ENCODE measurements at places on chromosomes 2 and 18. TPM values are rescaled to one million over a fixed set of nuclear protein-coding genes. Genes with fewer than 3 reads are reported as not detected.

- DNase-seq, result no peak
Measured at GRCh38 chr2:198762441-198762840, 695.3 kb downstream of the SATB2 start.

Gene FOXI3
- not detected for polyA plus RNA-seq

DNA sequence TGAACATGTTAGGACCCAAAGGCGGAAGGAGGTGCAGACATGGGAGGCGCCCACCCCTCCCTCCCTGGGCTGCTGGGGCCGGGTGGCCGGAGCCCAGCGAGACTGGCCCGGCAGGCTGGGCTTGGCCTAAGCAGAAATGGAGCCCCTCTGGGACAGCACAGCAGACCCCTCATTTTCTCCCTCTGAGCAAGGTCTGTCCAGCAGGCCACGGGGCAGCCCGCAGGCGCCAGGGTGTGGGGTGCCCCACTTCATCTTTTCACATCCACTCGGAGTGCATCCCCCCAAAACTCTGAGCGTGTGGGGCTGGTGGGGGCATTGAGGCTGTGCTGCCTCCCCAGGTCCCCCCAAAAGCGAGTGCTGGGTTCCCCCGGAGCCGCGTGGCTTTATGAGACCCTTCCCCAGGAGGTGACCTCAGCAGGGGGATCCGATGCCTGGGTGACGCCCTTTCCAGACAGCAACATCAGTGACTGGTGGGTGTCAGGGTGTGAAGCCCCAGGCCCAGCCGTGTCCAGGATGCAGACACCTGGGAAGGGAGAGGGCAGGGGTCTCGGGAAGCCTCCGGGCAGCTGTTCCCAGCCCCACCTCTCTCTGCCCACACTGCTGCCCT lies 36.7 kb upstream of the GPC1 start:
- DNase-seq, result no peak

Gene SF3B6
- polyA plus RNA-seq, result 115 TPM

GRCh38 chr2:84497285-84497684 lies 19.0 kb upstream of the DNAH6 start:
- DNase-seq, result no peak

Gene CD28
- 1.0 TPM for polyA plus RNA-seq

Gene BBS5
- polyA plus RNA-seq, result 12.6 TPM

DNA sequence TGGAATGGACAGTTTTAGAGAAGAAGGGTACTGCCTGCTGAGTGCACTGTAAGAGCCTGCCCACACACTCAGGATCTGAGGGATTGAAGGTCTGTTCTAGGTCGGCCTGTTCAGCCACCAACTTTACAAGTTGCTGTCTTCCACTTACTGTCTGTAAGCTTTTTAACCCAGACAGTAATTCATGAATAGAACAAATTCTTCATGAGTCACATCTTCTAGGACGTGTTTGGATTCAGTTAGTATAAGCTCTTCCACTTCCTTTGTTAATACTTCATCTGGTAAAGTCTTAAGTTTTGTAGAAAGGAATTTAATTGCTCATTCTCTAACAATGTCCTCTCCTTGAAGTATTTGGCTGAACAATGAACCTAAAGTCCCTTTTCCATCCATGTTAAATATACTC lies 74.6 kb downstream of the PDE11A start:
- DNase-seq, result no peak

DNA sequence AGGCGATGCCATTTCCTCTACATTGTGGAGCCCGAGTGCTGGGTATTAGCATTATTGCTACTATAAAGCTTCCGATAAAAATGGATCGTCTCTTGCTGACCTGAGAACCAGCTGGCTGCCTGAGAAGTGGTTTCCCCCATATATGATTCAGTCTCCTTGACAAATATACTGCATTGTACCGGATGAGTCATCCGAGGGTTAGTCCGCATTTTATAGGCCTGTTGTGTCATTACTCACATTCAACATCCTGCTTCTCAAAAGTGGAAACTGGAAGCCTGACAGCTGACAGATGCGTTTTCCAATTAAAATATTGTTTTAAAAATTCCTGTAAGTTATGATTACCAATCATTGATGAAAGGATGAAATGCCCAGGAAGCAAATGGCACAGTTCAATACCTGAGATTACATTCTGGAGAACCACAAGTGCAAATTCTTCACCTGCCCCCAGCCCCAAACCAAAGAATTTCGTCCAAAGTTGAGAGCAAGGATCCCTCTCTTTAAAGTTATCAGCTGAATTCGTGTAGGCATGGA lies 65.7 kb downstream of the SPRED2 start:
- no peak for DNase-seq

Gene DYSF
- polyA plus RNA-seq, result 3.1 TPM

DNA sequence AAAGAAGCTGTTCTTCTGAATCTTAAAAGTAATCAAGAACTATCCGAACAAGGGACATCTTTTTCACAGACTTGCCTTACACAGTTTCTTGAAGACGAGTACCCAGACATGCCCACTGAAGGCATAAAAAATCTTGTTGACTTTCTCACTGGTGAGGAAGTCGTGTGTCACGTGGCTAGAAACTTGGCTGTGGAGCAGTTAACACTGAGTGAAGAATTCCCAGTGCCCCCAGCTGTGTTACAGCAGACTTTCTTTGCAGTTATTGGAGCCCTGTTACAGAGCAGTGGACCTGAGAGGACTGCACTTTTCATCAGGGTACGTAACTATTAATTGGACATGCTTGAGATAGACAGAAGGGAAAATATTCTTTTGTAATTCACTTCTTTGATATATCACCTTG lies 2.4 kb downstream of the MRPL44 start:
- no peak for DNase-seq

DNA sequence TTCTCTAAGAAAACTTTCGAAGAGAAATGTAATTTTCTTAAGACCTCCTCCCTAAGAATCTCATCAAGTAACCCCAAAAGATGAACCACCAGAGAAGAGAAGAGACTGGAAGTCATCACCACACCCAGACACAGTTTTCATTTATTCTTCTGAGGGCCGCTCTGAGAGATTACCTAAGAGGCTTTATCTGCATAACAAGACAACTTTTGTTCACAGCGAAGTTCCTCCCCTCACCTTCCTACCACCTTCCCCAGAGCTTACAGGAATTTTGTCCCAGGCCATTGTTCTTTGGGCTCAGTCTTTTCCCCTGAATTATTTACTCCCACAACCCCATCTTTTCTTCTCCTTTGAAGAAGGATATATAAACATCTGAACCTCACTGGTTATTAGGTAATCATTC lies 92.8 kb downstream of the AKAIN1 start:
- DNase-seq, result no peak

Gene SPATA3
- not detected for polyA plus RNA-seq

GRCh38 chr2:12555012-12555645 lies 161.6 kb upstream of the TRIB2 start:
- no peak for DNase-seq

- DNase-seq, result no peak
Measured at GRCh38 chr2:67169417-67170140, 227.6 kb upstream of the ETAA1 start.

- DNase-seq, result no peak
Measured at GRCh38 chr2:231263118-231263831, 64.8 kb downstream of the ARMC9 start.

Gene NTSR2
- polyA plus RNA-seq, result not detected

Gene IL36B
- polyA plus RNA-seq, result not detected

GRCh38 chr2:106575955-106576354 lies 88.8 kb downstream of the CD8B2 start:
- peak; percentile 83 for DNase-seq

- no peak for DNase-seq
Measured at GRCh38 chr2:116467243-116467642, 1347.2 kb upstream of the DDX18 start.

GRCh38 chr2:119692310-119692709 lies 13.3 kb downstream of the TMEM177 start:
- DNase-seq, result no peak

Gene MRPS5
- 34.3 TPM for polyA plus RNA-seq

DNA sequence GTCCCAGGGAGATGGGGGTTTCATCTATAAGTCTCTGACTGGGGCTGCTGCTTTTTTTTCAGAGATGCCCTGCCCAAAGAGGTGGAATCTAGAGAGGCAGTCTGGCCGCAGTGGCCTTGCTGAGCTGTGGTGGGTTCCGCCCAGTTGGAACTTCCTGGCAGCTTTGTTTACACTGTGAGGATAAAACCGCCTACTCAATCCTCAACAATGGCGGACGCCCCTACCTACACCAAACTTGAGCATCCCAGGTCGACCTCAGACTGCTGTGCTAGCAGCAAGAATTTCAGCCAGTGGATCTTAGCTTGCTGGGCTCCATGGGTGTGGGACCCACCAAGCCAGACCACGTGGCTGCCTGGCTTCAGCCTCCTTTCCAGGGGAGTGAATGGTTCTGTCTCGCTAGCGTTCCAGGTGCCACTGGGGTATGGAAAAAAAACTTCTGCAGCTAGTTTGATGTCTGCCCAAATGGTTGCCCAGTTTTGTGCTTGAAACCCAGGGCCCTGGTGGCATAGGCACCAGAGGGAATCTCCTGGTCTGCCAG lies 152.6 kb upstream of the CYP26B1 start:
- DNase-seq, result peak; percentile 33

- no peak for DNase-seq
Measured at GRCh38 chr2:37324786-37325624, at the start of gene PRKD3. TSS of gene PRKD3 (minus strand) at chr2:37324833. CDS start at chr2:37316524, 8,309 bp downstream.

GRCh38 chr2:156657809-156658208 lies 221.6 kb downstream of the GPD2 start:
- DNase-seq, result no peak

DNA sequence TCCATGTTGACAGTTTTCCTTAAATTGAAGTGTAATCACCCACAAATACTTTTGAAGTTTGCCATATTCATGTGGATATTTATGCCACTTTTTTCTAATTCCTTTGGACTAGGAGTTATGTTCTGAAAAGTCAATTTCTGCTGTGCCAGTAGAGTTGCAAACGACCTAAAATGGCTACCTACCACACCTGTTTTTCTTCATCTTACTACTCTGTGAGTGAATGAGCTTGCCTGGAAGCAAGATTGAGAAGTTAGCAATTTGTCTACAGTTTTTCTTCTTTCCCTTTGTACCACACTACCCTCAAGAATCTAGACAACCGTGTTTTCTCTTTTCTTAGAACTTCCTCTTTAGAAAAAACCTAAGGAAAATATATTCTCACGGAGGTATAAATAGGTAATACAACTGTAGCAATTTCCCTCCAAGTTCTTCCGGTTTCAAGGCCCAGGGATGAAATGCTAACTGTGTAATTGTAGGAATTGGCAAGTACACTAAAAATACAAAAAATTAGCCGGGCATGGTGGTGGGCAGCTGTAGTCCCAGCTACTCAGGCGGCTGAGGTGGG lies 7.3 kb upstream of the SLC39A10 start:
- no peak for DNase-seq

GRCh38 chr2:182668671-182669070 lies 47.4 kb upstream of the DNAJC10 start:
- no peak for DNase-seq

DNA sequence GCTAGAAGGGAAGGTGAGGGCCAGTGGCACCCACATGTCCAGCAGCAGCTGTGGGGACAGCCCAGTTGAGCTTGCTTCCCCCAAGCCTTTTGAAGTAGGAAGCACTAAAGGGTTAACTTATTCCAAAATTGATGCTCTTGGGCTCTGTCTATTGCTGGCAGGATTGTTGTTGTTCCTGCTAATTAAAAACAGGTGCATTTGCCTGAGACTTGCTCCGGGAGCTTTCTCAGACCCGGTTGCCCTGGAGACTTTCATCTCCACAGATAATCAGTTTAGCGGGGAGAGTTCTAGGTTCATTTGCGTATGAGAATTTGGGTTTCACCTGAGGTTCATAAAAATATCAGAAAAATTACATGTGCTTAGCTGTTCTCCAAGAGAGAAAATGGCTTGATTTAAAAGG lies 277.3 kb downstream of the LRATD1 start:
- DNase-seq, result no peak

- DNase-seq, result no peak
Measured at GRCh38 chr2:201985728-201986462, 47.8 kb upstream of the FZD7 start.

DNA sequence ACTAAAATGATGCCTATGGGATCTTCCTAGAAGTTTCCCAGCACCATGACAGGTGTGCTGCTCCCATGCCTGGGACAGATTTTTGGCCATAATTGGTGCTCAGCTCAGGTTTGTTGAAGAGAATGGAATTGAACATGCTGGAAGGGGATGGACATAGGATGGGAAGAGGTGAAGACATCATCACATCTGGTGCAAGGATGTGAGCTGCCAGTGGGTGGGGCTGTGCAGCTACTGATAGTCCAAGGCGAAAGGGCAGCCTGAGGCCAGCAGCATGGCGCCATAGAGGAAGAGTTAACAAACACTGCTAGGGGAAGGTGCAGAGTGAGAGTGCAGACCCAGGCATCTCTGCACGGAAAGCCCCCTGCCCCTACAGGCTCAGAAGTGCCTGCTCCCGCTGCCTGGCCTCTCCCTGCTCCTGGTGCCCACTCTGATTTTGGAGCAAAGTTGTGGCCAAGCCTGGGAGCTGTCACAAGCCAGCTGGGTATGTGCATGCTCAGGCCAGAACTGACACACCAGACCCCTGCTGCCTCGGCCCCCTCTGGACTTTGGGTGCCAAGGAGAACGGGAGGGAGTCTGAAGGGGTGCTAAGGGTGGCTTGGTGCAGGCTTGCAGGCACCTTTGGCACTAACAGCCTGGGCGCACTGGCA lies 178.6 kb downstream of the ZBTB7C start:
- DNase-seq, result peak; percentile 85

GRCh38 chr2:229952256-229952835 lies 30.0 kb downstream of the FBXO36 start:
- no peak for DNase-seq

DNA sequence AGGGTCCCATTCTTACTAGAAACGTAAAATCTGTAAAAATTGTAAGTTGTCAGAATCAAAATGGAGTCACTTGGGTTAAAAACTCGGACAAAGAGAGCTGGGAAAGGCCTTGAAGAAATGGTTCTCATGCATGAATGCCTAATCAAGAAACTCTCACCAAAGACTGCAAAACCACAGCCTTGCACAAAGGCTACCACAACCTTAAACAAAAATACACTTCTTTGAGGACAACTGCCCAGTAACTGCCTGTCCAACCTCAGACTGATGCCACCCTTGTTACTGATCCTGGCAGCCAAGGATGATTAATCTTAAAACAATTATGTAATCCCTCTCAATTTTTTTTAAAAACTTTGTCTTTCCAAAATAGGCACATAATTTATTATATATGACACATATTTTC lies 299.3 kb downstream of the CCDC85A start:
- no peak for DNase-seq

Gene RBMS1
- 79.8 TPM for polyA plus RNA-seq

Gene POTEC
- not detected for polyA plus RNA-seq

GRCh38 chr2:239777219-239777618 lies 247.9 kb downstream of the NDUFA10 start:
- no peak for DNase-seq

DNA sequence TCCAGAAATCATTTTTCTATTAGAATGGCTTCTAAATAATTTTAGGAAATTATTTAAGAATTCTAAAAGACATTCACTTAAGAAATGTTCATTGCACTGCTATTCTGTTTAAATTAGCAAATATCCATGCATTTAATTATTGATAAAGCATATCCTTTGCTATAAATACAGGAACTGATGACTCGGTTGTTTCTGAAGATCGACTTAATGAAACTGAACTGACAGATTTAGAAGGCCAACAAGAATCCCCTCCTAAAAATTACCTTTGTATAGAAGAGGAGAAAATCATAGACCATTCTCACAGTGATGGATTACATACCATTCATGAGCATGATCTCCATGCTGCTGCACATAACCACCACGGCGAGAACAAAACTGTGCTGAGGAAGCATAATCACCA lies 59.4 kb downstream of the SLC39A10 start:
- DNase-seq, result no peak

GRCh38 chr2:192593561-192593960 lies 398.8 kb upstream of the TMEFF2 start:
- no peak for DNase-seq

Gene OR6B2
- not detected for polyA plus RNA-seq

Gene MAB21L4
- polyA plus RNA-seq, result 5.5 TPM

- DNase-seq, result peak; percentile 74
Measured at GRCh38 chr2:39437522-39438296, 624 bp upstream of the MAP4K3 start.

Gene LRATD1
- polyA plus RNA-seq, result 3.4 TPM

Data from aorta (tissue), 5 donors.